EH (cell line): ENCODE measurements at places on chromosomes 5 and 9.
A peak's percentile ranks its signal among the peaks of the same experiment; 100 is the strongest.

- DNase-seq: peak; percentile 91
Observed at GRCh38 chr9:17630531-17630949, 51.7 kb downstream of the SH3GL2 start.

DNA sequence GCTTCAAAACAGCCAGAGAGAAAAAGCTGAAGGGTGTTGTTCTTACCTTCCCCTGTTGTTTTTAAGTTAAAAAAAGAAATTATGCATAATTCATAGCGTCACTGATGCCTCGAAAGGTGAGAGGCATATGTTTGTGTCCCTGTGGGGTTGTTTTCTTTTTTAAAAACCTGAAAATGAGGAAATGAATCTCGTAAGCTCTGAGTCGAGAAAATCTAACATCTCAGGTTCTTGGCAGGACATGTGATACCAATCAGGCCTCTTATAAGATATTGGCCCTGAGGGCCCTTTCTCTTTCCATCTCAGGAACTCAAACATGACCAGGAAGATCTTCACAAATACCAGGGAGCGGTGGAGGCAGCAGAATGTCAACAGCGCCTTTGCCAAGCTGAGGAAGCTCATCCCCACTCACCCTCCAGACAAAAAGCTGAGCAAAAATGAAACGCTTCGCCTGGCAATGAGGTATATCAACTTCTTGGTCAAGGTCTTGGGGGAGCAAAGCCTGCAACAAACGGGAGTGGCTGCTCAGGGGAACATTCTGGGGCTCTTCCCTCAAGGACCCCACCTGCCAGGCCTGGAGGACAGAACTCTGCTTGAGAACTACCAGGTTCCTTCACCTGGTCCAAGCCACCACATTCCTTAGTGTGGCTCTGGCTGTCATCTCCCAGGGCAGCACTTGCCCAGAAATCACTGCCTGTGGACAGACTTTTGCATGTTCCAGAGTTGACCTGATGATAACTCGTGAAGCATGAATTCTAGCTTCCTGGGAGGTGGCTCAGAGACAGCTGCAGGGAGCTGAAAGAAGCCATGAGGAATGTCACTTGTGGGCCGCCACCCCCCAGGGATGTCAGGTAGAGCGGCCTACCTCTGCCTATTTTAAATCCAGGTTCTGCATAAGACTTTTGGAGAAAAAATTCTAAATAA lies at the start of gene TAL2:
TSS of gene TAL2 (plus strand) at position 274 of the 921 bp plus-strand sequence. CDS start at position 314, 40 bp downstream.
- no peak for DNase-seq

DNA sequence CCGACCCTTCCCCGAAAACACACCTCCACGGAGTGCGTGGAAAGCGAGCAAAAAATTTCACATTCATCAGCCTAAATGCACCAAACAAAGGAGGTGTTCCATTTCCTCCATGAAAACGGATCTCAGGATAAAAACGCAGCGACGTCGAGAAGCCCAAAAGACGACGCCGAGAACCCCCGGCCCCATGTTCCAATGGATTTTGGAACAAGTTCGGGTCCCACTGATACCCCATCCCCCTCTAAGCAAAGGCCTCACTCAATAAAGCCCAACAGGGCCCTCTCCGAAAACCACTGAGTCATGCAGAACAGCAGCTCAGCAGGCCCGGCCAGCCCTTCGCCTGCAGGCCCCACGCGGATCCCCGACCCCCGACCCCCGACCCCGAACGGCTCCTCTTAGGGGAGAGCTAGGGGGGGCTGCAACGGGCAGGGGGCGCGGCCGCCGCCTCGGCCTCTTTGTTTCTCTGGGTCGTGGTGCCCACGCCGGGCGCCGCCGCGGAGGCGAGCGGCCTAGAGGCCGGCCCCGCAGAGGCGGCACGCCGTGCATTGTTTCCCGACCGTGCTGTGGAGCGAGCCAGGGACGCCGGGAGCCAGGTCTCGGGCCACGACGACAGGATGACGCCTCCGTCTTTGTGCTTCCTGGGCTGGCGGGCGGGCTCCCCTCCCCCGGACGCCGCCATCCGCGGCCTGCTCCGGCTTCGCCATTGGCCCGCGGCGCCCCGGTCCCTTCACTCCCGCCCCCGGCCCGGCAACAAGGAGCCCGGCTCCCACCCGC lies 915 bp downstream of the ZFAND5 start:
- DNase-seq: peak; percentile 66

GRCh38 chr9:94079236-94079635 lies 5.0 kb upstream of the PTPDC1 start:
- DNase-seq: no peak

DNA sequence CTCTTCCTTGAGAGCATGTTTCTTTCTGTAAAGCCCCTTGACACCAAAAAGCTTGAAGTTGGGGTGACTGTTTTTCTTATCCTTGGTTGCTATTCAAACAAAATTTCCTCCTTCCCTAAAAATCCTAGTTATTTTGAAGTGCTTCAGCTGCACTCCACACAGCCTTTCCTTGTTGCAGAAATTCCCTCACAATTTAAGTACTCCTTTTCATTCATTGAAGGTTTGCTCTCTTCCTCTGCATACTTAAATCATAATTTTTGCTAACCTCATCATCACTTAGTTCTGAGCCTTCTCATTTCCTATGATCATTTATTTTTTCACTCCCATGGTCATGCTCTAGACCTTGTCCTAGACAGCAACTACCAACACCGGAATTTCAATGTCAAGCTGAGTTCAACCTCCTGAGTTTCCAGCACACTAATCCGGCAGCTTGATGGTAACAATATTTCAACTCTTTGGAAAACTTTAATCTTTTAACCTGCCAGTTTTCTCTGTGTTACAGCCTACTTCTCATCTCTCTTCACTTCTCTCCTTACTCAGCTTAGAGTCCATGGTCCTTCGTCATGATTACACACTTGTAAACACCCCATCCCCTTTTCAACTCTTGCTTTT lies 78.7 kb upstream of the ACTBL2 start:
- DNase-seq: no peak

GRCh38 chr9:132823370-132824145 lies 54.5 kb downstream of the AK8 start:
- no peak for DNase-seq

DNA sequence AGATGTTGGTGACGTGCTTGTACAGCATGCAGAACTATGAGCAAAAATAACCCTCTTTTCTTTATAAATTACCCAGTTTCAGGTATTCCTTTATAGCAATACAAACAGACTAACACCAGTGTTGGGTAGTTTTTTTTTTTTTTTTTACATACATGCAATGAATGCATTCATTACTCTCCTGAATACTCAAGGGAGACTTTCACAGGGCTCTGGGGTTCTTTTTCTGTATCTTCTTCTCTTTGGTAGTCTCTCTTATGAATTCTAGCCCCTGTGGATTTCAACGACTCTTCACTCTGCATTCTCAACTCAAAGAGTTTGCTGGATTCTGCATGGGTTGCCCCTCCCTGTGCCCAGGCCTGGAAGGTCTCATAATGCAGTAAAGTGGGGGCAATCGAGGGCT lies 27.8 kb downstream of the PTTG1 start:
- DNase-seq: no peak

DNA sequence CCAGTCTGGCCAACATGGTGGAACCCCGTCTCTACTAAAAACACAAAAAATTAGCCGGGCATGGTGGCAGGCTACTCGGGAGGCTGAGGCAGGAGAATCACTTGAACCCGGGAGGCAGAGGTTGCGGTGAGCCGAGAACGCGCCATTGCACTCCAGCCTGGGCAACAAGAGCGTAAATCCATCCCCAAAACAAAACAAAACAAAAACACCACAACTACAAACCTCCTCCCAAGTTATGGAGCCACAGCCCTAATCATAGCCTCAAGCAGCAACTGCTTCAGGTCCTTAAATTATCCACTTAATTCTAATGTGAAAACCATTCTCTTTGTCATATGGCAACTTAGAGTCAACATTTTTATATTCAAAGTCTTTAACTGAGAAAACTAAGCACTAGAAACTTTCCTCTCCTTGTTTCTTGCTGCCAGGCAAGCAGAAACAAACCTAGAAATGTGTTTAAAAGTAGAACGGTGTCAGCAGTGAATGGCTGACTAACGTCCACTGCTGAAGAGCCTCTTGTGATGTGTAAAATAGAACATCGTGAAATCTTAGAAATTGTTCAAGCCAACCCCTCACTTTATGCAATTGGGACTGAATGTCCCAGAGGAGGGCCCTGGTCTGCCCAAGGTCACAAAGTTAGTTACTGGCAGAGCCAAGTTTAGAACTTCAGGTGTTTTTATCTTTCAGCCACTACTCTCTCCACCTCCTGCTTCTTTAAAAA lies 5.7 kb downstream of the TMEM245 start:
- DNase-seq: no peak
